Activated CD4-positive, alpha-beta T cell treated with anti-CD3 and anti-CD28 coated beads, Interleukin-2, amount 50 U/mL, for 1 hour (primary cell): ENCODE measurements at places on chromosomes 12 and 14.

DNA sequence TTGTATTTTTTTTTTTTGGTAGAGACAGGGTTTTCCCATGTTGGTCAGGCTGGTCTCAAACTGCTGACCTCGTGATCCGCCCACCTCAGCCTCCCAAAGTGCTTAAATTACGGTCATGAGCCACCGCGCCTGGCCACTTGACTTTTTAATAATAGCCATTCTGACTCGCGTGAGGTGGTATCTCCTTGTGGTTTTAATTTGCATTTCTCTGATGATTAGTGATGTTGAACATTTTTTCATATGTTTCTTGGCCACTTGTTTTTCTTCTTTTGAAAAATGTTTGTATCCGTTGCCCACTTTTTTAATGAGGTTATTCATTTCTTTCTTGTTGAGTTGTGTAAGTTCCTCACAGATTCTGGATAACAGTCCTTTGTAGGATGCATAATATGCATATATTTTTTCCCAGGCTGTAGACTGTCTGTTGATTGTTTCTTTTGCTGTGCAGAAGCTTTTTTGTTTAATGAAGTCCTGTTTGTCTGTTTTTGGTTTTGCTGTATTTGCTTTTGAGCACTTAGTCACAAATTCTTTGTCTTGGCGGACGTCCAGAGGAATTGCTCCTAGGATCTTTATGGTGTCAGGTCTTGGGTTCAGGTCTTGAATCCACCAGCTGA, 10.3 kb upstream of the PGAM5 start:
- DNase-seq = no peak

DNA sequence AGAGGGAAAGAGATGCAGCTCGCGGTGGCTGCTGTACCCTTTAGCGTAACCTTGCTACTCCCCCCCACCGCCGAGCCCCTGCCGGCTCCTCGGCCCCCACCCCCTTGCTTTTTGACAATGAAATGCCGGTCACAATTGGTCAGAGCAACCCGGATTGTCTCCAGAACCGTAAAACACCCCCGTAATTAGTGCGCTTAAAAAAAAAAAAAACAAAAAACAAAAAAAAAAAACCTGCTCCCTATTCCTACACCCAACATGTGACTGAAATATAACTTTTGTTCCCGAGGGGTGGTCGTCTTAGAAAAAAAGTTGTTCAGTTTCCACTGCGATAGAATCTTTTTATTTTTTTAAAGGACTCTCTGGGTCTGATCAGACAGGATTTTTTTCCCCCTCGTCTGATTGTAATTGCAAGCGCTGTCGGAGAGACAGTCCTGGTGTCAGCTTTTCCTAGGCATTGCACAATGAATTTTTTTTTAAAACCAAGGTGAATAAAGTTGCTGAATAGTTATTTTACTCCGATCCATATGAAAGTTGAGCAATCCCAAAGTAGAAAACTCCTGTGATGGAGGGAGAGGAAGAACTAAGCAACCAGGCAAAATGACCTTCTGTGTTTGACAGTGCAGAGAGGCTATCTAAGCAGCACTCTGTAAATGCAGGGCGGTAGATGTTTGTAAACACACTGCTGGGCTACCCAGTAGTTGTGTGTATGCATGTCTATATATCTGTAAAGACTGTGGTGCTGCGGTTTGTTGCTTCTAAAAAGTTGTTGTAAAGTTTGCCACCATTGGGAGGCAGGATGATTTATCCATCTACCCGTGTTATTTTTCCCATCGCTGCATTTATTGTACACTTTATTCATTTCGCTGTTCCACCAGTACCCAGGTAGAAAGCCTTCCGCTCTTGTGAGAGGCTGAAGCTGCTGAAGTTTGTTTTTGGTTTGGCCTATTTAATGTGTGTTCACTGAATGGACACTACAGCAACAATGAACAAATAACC, 1.1 kb downstream of the ETV6 start:
- DNase-seq = no peak

GRCh38 chr12:132116709-132117557, 27.2 kb downstream of the DDX51 start:
- no peak for DNase-seq

DNA sequence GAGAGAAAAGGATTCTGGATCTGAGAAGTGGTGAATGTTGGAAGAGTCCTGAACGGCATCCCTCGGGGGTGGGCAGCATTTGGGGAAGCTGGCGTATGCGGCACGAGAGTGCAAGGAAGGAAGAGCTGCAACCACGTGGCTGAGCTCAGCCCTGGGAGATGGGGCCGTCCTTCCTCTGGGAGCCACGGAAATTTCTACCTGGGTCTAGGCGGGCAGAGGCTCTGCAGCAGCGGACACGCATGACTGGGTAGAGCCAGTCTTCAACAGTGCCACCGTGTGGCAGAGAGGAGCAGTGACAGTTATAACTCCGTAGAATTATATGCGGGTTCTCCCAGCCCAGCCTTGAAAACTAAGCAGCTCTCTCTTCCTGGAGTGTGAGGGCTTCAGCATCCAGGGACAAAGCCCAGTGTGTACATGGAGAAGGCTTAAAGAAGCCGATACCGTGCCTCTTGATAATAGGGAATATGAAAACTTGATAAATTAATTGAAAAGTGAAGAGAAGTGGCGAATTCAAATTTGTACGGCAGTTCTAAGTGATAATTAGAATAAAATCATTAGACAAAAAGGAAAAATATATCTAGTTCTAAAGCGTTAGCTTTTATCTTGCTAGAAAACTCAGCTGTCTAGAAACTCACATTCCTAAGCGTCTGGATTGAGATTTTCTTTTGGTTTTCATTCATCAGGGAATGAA, 82.9 kb upstream of the STXBP6 start:
- DNase-seq = peak; percentile 29

DNA sequence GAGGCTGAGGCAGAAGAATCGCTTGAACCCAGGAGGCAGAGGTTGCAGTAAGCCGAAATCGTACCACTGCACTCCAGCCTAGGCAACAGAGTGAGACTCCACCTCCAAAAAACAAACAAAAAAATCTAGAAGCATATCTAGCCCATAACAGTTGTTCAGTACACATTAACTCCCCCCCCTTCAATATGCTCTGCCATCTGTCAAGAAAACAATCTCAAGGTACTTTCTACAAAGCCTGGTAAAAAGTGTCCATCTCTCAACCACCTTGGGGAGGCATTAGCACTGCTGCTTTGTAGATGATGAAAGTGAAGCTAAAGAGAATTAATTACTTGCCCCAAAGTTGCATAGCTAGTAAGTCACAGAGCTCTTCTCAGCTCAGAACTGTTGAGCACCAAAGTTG, 24.9 kb downstream of the LGALS3 start:
- no peak for DNase-seq

DNA sequence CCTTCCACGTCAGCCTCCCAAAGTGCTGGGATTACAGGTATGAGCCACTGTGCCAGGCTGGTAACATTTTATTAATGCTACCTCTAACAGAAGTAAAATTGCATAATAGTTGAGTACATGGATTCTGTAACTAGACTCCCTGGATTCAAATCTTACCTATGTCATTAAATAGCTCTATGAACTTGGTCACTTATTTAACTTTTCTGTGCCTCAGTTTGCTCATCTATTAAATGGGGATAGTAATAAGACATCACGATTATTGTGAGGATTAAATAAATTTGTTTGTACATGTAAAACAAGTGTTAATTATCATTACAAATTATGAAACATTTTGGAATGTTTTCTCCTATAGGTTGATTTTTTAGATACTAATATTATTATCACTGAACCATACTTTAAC, 6.7 kb downstream of the ACTR6 start:
- DNase-seq = no peak
